ENCODE measurements at places on chromosomes 6 and 20. TPM values are rescaled to one million over a fixed set of nuclear protein-coding genes. Genes with fewer than 3 reads are reported as not detected.

DNA sequence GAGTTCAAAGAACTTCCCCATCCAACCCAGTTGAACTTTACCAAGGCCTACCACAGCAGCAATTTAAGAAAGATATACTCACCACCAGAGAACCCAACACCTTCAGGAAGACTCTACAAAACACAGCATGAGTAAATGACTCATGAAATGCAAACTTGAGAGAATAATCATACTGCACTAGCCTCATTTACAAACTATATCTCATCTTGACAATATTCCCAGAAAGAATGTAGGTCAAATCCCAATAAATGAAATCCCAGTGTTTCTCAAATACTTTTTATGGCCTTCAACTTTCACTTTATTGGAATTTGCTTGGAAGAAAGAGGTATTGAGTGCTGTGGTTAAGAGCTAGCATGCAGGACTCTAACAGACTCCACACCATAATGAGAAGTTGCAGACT, 60.0 kb downstream of the FYN start:
- DNase-seq = no peak

GRCh38 chr6:52389626-52390360, 27.8 kb downstream of the PAQR8 start:
- DNase-seq = no peak

- no peak for DNase-seq
These were observed 168.4 kb downstream of the OR2B2 start for GRCh38 chr6:27743787-27744186.

- no peak for DNase-seq
These were observed 12.5 kb upstream of the TMEM30A start for GRCh38 chr6:75296811-75297779.

DNA sequence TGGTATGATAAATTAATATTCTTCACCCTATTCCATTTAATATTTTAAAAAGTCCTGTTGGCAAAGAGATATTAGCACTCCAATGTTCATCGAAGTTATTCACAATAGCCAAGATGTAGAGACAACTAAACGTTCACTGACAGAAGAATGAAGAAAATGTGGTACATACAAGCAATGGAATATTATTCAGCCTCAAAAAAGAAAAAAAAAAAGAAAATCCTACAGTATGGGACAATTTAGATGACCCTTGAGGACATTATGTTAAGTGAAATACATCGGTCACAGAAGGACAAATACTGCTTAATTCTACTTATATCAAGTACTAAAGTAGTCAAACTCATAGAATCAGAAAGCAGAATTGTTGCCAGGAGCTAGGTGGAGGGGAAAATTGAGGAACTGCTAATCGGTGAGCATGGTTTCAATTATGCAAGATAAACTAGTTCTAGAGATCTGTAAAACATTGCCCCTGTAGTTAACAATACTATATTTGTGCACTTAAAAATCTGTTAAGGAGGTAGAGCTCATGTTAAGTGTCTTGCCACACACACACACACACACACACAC, 4.7 kb downstream of the GCLC start:
- no peak for DNase-seq

DDX43 gene
- total RNA-seq = not detected

NOX3 gene
- total RNA-seq = not detected
